ENCODE measurements at places on chromosomes 7 and 10. TPM values are rescaled to one million over a fixed set of nuclear protein-coding genes. Genes with fewer than 3 reads are reported as not detected.

Gene PTPRE
- total RNA-seq, result 47.9 TPM

Gene PNLIPRP3
- total RNA-seq, result 0.63 TPM

Gene GPR26
- total RNA-seq, result not detected

Gene LRRC18
- not detected for total RNA-seq

Gene IRF5
- total RNA-seq, result 19.4 TPM

Gene CCDC201
- not detected for total RNA-seq

Gene FOXI2
- total RNA-seq, result not detected

Gene SLC39A12
- 0.44 TPM for total RNA-seq

Gene ADAM8
- 5.1 TPM for total RNA-seq

Gene PDGFA
- 23.7 TPM for total RNA-seq

Gene HTR7
- 2.0 TPM for total RNA-seq

Gene AKR1C3
- total RNA-seq, result 122 TPM

Gene C7orf33
- total RNA-seq, result not detected

Gene NOC3L
- 22.9 TPM for total RNA-seq

Gene GIMAP6
- 16.8 TPM for total RNA-seq

Gene MSS51
- total RNA-seq, result 4.6 TPM

Gene DNMBP
- 41.3 TPM for total RNA-seq

Gene ZNF365
- 0.12 TPM for total RNA-seq

Gene UTF1
- total RNA-seq, result not detected

Gene CHRM2
- 0.09 TPM for total RNA-seq

Gene AP3M1
- total RNA-seq, result 33.6 TPM

Gene TMEM236
- total RNA-seq, result 4.1 TPM

Gene GRB10
- 64.6 TPM for total RNA-seq

Gene ZFAND4
- total RNA-seq, result 12.6 TPM

Gene HGF
- 16.6 TPM for total RNA-seq

Gene COG5
- total RNA-seq, result 34.8 TPM

Gene ITIH5
- 55.7 TPM for total RNA-seq

Gene ASIC3
- total RNA-seq, result 3.2 TPM

Gene ADAMTS14
- total RNA-seq, result 0.19 TPM
